ENCODE measurements at places on chromosomes 5 and 9.

DNA sequence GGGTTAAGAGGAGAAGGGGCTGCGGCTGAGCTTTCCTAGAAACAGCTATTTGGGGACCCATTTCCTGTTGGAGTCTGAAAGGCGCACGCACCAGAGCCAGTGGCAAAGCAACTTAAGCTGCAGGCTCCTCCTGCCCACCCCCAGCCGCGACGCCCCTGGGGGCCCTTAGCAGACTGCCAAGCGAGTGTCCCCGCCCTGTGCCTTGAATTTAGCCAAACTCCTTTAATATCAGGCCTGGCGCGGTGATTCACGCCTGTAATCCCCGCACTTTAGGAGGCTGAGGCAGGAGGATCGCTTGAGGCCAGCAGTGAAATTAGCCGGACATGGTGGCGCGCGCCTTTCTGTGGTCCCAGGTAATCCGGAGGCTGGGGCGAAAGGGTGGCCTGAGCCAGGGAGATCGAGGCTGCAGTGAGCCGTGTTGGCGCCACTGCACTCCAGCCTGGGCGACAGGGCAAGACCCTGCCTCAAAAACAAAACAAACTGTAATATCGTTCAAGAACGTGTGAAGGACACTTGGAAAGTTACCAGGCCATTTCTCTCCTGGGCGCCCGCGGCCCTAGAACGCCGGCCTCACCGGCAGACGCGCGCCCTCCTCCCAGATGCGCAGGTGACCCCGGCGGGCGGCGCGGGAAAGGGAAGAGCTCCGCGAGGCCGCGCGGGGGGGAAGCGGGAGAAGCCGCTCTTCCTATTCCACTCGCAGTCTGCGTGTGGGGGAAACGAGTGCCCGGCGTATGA lies 1.0 kb upstream of the F2R start:
- DNase-seq = no peak

DNA sequence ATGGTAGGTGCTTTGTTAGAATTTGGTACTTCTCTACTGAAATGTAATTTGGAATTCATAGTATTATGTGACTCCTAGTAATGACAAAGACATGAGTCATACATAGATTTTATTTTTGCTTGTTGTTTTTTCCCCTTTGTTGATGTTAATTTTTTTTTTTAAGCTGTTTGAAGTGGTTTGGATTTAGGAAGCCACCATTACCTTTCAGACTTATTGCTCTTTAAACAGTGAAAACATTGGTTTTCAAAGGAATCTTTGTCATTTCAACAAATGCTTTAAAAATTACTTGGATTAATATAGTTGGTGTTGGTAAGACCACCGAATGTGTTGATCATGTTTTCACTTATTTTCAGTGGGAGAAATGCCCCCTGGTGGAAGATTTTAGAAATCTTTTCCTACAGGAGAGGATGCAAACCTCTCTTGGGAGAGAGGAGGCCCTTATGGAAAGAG lies 170.1 kb upstream of the PITX1 start:
- DNase-seq = no peak

DNA sequence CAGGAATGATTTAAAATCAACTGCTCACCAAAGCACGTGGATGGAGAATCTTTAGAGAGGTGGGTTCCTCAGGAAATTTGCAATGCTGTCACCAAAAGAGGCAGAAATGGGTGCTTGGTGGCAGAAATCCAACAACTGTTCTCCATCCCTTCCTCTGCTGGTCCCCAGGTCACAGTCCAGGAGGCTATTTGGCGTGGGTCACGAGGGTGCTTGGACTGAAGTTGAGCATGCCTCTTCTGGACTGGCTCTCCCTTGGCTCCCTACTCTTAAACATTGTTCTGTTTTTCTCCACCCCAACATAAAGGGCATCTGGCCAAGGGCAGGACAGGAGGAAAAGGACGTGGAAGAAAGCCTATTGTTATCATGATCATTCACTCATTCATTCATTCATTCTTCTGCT lies 58.9 kb downstream of the WWC1 start:
- DNase-seq = no peak

DNA sequence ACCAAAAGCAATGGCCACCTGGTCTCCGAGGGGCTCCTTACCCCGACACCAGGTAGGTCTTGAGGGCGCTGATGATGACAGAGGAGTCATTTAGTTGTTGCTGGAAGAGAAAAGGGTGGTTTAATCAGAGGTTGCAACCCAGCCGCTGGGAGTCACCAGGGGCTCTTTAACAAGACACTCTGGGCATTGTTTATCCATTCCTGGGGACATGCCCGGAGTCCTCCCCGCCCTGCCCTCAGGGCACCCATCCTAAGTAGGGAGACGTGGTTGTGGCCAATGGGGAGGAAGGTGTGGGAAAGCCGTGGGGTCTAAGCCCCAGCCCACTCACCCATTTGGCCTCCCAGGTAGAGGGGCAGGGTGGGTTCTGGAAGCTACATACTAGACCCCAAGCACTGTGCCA lies 3.1 kb downstream of the PTGES2 start:
- no peak for DNase-seq

DNA sequence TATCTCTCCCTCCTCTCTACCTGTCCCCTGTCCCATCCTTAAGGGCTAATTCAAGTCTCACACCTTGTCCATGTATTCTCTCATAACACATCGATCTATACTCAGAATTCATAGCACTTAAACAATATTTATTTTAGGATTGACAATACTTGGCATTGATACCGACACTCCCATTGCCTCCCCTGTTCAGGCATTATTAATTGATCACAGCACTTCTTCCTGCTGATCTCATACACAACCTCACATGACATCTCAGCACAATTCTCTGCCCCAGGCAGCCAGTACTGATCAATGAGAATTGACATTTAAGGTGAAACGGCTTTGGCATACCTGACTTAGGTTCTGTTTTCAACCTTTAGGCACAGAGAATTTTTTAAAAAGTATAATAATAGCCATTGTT lies 582.4 kb upstream of the BRINP1 start:
- no peak for DNase-seq

- DNase-seq = no peak
Observed at GRCh38 chr9:111582888-111583287, 16.6 kb downstream of the PTGR1 start.

- no peak for DNase-seq
Observed at GRCh38 chr5:73388306-73388684, 60.3 kb downstream of the FOXD1 start.

- DNase-seq = no peak
Observed at GRCh38 chr5:128613766-128614165, 75.7 kb upstream of the FBN2 start.

GRCh38 chr5:77824981-77825380 lies 48.8 kb upstream of the TBCA start:
- no peak for DNase-seq

GRCh38 chr5:94102849-94103248 lies 361.4 kb upstream of the POU5F2 start:
- DNase-seq = no peak

DNA sequence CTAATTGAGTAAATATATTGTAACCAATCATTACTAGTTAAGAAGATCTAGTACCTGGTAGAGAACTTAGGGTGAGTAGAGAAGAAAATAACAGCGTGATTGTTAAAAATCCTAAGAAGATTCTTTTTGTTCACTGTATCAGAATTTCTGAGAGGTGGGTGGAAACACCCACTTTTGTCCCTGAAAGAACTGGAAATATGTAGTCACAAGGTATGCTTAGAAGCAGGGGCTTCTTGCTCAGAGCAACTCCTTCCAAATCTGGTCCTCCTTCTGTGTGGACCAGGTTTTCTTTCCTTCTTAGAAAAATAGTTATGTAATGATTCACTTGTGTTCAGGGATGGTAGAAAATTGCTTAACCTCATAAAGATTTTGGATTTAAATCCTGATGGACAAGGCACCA lies 11.9 kb upstream of the TOMM5 start:
- no peak for DNase-seq

DNA sequence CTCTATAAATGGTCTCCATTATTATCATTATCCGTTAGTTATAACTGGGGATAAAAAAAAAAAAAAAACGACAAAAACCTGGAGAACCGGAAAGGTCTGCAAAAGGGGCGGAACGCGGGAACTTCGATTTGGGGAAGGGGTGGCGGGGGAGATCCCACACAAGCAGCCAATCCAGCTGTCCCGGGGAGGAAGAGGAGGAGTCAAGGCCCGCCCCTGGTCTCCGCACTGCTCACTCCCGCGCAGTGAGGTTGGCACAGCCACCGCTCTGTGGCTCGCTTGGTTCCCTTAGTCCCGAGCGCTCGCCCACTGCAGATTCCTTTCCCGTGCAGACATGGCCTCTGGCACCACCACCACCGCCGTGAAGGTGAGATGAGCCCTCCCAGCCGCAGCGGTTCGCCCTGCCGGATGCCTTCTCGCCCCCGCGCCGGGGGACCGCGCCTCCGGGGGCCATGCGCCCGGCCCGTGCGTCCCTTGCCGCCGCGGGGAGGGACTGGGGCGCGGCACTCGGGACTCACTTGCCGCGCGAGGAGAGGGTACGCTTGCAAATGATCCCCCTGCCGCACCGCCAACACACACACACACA lies at the start of gene MTAP:
TSS of gene MTAP (plus strand) at position 219 of the 583 bp plus-strand sequence. CDS start at position 332, 113 bp downstream.
- peak; percentile 88 for DNase-seq

DNA sequence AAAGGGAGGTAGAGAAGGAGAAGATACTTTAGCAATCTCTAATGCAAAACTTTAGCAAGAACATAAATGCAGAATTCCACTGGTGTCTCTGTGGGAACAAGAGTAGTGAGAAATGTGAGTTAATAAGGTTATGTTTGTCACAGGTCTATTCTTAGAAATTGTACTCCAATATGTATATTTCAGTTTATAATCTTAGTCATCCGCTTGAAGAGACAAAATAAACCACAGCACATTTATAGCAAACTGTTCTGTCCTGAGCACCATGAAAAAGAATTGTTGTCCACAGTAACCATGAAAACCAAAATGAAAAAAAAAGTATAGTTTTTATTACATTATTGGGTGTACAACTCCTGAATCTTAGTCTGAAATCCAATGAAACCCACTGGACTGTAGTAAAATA lies 93.6 kb upstream of the TSLP start:
- DNase-seq = no peak

GRCh38 chr5:128196791-128197190 lies 113.2 kb downstream of the SLC12A2 start:
- DNase-seq = no peak

GRCh38 chr5:13987843-13988464 lies 43.5 kb upstream of the DNAH5 start:
- DNase-seq = peak; percentile 26

DNA sequence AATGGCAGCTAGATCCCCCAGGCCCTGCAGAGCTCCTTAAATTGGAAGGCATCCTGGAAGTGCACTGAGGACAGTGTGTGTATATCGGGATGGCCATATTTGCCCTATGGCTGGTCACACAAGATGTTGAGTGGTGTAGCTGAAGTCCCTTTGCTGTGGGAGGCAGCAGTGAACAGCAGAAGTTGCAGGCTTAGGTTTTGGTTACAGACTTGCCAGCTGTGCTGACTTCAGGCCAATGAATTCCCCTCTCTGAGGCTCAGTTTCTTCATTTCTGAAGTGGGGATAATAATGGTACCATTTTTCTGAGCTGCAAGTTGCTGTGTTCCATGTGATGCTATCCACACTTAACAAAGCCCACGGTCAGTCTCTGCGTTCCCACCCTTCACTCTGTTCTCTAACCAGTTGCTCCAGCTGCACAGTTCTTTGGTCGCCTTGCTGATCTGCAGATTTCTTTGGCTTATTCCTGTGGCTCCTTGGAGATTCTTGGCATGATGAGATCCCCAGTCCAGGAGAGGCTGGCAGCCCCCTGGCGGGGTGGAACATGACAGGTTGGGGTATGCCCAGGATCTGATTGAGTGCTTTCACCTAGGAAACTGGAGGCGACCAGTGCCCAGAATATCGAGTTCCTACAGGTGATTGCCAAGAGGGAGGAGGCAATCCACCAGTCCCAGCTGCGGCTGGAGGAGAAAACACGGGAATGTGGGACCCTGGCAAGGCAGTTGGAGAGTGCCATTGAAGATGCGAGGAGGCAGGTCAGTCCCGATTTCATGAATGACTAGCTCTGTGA lies 6.5 kb upstream of the GLE1 start:
- DNase-seq = no peak

- DNase-seq = no peak
Observed at GRCh38 chr5:83785176-83785668, 64.6 kb upstream of the HAPLN1 start.

DNA sequence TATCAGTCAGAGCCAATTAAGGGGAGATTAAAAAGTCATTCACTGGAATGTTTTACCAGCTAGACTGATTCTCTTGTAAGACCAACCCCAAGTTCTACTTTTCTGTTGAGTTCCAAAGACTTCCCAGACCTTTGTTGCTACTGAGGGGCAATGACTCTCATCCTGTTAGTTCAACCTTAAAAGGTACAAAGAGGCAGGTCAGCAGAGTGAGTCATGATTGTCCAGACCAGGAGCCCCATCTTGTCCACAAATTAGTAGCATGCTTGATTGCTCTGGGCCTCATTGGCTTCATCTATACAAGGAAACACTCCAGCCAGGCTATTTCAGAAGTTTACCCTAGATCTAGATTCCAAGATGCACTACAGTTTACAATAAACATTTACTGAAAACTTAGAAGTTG lies 79.9 kb upstream of the IL7R start:
- DNase-seq = no peak

- DNase-seq = no peak
Observed at GRCh38 chr9:109507421-109507838, 9.3 kb upstream of the PTPN3 start.

DNA sequence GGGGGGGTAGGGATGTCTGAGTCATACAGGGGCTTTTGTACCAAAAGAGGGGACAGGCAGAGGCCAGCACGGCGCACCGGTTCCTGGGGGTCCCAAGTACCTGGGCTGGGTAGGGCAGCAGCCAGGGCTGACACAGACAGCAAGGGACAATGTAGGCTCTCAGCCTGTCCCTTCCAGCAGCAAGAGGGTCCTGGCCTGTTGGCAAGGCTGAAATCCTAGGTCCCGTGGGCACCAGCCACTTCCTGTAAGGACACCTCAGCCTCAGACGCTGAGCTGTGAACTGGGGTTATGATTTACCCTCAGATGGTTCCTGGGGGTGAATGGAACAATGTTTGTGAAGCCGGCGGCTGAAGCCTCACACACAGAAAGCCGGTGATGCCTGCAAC lies 41.3 kb downstream of the NACC2 start:
- DNase-seq = no peak

DNA sequence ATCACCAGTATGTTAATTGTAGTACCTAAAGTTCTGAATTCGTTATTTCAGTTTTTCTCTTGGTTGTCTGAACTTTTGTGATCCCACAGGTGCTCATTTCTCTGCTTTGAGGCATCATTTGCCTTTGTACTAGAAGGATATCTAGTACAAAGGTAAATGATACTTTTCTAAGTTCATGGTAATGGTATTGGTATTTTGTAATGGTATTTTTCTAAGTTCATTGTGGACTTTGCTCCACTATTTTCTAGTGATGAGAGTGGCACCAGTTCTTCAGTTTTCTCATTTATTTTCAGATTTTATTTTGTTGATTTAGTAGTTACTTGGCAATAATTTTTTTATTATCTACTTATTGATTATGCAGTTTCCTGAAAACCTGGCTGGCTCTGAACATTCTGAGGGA lies 42.0 kb downstream of the RAB24 start:
- no peak for DNase-seq

Measured in left renal pelvis (tissue), 4 donors.